Fibroblast of gingiva (primary cell): ENCODE measurements at places on chromosomes 3 and 15.

DNA sequence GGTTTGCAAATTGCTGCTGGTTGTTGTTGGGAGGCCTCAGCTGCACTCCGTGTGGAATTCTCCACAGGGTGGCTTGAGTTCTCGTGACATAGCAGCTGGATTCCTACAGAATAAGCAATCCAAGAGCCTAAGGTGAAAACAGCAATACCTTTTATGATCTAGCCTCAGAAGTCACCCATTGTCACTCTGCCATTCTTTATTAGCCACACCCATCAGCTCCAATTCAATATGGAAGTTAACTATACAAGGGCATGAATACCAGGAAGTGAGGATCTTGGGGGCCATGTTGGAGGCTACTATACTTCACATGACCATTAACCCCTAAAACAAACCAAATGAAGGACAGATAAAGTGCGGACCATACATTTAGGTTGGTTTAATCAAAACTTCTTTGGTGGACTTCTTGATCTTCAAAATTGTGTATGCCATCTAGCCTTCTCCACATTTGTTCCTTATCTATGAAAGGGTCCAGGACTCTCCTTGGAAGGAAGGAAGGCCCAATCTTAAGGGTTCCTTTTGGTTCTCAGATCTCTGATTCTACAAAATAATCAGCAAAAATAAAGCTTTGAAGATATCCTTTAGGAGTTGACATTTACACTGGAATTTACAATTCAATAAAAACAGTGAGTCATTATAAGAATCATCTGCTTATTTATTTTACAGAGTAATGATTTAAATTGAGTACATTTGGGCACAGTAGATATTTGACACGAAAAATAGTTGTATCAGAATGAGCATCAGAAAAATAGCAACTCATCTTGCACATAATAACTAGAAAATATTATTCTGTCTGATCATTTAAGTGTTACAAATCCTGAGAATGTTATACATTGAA, 21.5 kb downstream of the CIAO2A start:
- DNase-seq, result no peak

DNA sequence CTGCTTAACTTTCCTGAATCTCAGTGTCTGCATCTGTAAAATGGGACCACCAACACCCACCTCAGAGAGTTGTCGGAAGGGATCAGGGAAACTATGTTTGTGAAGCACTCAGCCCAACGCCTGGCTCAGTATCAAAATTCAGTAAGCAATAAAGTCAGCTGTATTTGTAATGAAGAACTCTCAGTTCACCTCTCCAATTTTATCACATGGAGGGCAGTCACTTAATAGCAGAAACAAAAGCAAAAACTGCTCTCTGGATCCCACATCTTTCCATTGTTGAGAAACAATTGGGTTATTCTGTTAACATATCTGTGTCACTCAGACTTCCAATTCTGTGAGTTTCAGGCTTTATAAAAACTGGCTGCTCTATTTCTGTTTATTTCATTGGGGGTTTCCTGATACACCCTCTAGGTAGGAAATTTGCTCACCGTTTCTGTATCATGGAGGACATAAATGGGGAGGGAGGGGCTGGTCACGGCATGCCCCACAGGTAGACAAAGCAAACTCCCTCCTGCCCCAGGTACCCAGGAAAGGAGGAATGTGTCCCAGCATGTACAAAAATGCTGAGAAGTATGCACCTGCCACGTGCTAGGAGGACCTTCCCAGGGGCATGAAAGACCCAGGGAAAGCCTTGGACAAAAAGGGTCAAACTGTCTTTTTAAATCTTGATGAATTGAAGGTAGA, 81.4 kb upstream of the LMOD3 start:
- no peak for DNase-seq

DNA sequence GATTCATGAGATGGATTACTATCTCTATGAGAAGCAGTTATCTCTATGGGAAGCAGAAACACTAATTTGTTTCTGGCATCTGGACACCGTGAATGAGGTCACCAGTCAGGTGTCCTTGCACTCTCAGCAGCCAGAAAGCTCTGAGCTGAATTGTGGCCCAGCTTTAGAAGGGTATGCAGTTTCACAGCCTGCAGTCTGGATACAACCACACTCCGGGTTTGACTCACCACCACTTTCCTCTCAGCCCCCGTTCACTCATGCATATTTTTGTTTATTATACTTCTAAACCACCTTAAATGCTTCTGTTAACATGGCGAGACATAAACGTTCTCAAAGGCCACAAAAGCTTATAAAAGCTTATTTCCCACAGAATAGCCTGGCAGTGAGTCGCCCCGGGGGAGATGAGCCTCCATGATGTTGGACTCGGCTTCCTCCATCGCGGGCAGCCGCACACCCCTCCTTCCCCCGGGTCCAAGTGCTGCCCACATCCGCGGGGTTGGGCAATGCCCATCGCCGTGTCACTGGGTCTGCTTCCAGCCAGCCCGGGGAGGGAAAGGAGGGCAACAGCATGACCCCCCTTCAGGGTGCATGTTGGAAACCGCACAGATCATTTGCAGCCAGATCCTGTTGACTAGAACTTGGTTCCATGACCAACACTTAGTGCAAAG, 16.8 kb upstream of the SLC41A3 start:
- peak; percentile 61 for DNase-seq

GRCh38 chr15:100075229-100075628, 266.5 kb downstream of the ADAMTS17 start:
- no peak for DNase-seq

- no peak for DNase-seq
Measured at GRCh38 chr15:78345396-78346125, 5.4 kb downstream of the CRABP1 start.

DNA sequence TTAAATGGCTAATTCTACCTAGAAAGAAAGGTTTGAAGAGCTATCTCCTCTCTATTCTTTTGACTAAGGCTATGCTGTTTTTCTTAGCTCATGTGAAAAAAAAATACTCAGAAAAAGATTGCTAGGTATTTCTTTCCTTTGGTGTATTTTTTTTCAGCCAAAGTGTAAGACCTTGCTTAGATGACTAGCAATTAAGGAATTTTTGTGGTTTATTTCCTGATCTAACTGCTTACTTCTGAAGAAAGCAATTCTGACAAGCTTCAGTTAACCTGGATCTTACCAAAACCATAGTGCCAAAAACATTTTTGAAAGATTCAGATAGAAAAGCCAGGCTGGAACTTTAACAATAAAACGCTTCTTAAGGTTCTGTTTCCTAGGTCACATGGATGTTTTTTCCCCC, 315.6 kb downstream of the SOX2 start:
- no peak for DNase-seq

DNA sequence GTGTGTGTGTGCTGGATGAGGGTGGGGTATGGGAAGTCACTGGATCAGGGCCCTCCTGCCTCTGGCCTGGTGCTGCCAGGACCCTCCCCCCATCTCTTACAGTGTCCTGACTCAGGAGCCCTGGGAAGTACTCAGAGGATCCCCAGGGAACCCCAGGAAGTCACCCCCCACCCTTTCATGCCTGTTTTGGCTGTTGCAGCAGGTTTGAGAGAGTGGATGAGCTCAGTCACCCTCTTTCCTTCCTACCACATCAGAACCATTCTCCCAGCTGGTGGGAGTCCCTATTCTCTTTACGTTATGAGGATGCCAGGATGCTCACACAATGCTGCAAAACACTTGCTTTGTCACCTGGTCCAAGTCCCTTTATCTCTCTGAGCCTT, 59.0 kb downstream of the BDH1 start:
- DNase-seq, result no peak
